ENCODE measurements at places on chromosomes 7 and 10.

DNA sequence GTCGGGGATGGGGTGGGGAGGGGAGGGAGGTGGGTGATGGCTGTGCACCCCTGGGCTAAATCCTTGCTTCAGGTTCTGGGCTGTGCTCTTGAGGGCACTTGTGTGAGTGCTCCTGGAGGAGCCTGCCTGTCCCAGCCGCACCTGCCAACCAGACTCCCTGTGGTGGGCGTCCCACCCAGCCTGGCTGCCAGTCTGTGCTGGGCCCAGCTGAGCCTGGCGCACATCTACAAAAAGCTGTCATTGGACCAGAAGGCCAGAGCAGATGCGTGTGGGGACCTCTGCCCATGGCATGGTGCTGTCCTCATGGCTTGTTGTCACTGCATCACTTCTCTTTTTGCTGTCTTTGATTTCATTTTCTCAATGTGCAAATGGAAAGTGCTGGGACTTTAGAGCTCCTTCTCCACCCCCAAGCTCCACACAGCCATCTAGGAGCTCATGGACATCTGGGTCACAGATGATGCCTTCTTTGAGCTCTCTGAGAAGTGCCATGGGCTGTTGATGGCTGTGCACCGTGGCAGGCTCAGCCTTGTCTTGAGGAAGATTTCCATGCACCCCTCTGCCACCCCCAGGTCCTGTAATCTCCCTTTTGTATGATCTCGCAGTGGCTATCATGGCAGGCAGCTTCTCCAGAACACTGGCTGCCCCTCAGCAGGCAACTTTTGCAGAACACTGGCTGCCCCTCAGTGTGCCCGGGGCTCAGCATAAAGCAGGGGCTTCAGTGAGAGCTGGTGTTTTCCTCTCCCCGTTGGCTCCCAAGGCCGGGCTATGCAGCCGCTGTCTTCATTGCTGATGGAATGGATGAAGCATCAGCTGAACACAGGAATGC lies 83.9 kb downstream of the ADCY1 start:
- no peak for DNase-seq

GRCh38 chr7:110531186-110531585 lies 559.7 kb upstream of the LRRN3 start:
- no peak for DNase-seq

- DNase-seq, result no peak
Measured at GRCh38 chr10:78604286-78604685, 464.5 kb upstream of the ZMIZ1 start.

DNA sequence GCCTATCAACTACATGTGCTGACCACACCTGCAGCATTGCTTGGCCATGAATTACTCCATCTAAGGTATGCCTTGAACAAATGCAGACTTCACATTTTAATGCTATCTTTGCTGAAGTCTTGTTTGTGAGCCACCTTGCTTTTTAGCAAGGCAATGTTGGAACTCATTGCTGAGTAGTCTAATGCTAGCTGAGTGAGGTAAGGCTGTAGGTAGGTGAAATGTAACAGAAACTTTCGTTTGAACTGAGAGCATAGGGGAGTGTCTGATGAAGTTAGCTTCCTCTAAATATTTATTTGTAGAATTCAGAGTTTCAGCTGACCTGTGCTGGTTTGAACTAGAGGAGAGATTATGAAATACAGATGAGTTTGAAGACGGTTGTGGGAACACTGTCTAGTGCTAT lies 238.5 kb downstream of the SEMA3A start:
- no peak for DNase-seq

DNA sequence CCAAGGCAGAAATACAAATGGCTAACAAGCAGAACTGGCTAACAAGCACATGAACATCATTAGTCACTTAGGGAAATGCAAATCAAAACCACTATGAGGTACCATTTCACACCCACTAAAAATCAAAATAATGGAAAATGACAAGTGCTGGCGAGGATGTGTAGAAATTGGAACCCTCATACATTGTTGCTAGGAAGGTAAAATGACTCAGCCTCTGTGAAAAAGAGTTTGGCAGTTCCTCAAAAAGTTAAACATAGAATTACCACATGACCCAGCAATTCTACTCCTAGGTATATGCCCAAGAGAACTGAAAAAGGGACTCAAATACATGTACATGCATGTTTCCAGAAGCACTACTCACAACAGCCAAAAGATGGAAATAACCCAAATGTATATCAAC lies 52.8 kb upstream of the ANAPC16 start:
- no peak for DNase-seq

DNA sequence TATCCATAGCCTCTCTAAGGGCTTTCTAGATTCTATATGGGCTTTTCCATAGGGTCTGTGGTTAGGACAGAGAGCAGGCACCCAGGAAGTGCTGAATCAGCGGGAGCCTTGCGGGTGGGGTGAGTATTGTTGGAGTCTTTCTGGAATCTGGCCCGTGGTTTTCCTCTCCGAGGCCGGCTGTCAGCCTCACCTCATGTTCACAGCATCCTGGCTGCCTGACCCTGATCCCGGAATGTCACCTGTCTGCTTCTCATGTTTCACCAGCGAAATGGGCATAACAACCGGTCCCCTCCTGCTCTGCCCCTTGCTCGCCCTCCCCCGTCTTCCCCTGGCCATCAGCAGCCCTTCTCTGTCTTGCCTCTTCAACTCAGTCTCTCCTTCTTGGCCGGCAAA lies 36.5 kb downstream of the DDIT4 start:
- DNase-seq, result no peak

DNA sequence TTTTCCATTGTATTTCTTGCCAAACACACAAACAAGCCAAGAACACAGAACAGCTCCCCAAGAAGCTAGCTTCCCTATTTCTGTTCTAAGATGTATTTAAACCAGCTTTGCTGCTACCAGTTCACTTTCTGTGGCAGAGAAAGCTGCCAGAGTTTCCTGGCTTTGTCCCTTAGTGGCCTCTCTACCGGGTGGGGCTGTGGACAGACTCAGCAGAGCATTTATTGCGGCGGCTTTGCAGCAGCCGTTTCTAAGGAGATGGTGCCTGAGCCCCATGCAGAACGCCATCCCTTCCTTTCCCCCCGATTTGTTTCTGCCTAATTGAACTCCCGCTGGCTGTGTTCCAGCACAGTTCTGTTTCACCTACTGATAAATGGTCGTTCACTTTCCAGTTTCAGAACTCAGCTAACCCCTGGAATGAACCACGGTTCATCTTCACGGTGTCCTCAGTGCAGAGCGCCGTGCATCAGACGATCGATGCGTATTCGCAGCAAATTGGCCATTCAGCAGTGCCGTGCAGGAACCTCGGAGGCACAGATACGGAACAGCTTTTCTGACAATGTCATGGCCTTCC lies 33.8 kb upstream of the SFMBT2 start:
- DNase-seq, result peak; percentile 43

- DNase-seq, result no peak
Measured at GRCh38 chr10:118720685-118721538, 33.9 kb downstream of the CACUL1 start.

GRCh38 chr10:8531116-8531515 lies 476.6 kb downstream of the GATA3 start:
- no peak for DNase-seq

DNA sequence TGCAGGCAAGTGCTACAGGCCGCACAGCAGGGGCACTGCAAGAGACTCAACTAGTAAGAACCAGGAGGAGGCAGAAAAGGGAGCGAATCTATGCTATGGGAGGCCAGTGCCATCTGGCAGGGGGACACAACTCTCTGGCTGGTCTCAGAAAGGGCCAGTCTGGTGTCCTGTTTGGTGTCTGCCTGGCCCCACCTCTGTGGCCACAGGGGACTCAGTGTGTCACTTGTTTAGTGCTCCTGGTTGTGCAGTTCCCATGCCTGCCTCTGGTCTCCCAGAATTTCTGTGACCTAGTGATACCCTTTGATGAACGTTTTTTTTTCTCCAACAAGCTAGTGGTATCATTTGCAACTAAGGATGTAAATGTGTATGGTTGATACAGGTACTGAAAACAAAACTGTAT lies 59.2 kb upstream of the JCAD start:
- no peak for DNase-seq

GRCh38 chr7:88167223-88167622 lies 52.6 kb downstream of the SRI start:
- no peak for DNase-seq

GRCh38 chr7:107581387-107582013 lies 1.5 kb downstream of the BCAP29 start:
- DNase-seq, result no peak

DNA sequence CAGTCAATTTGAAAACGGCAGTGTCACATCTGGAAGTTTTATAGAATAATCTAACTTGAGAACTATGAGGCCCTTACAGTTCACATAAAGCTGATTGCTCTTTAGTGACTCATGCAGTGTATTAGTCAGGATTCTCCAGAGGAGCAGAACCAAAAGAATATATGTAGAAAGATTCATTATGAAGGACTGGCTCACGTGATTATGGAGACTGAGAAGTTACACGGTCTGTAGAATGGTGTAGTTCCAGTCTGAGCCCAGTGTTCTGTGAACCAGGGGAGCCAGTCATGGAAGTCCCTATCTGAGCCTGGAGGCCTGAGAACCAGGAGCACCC lies 21.5 kb downstream of the RBM33 start:
- no peak for DNase-seq

DNA sequence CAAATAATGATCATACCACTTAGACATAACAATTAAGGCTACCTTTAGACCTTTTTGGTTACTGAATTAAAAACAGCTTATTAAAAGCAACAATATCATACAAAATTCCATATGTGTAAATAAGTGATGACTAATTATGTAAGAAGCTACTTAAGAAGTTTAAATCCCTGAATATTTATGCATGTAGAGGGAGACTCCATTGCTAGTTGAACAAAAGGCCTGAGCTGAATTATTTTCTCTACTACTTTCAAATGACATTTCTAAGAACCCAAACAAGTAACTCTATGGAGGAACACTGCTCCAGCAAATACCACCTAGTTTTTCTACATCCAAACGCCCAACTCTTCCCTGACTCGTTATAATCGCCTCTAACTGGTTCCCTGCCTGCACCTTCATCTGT lies 31.5 kb downstream of the EPC1 start:
- DNase-seq, result no peak

- DNase-seq, result no peak
Measured at GRCh38 chr10:72173262-72173618, 42.6 kb upstream of the ANAPC16 start.

- no peak for DNase-seq
Measured at GRCh38 chr10:60406182-60406581, 16.5 kb upstream of the ANK3 start.

GRCh38 chr10:7610026-7610425 lies 56.7 kb downstream of the ITIH5 start:
- peak; percentile 36 for DNase-seq

- no peak for DNase-seq
Measured at GRCh38 chr10:14531974-14532373, 201.2 kb upstream of the FRMD4A start.

- no peak for DNase-seq
Measured at GRCh38 chr10:36899652-36900051, 225.7 kb upstream of the ANKRD30A start.

- DNase-seq, result no peak
Measured at GRCh38 chr10:101576211-101576863, 11.7 kb downstream of the POLL start.

- no peak for DNase-seq
Measured at GRCh38 chr7:110974441-110974840, 116.5 kb upstream of the LRRN3 start.

DNA sequence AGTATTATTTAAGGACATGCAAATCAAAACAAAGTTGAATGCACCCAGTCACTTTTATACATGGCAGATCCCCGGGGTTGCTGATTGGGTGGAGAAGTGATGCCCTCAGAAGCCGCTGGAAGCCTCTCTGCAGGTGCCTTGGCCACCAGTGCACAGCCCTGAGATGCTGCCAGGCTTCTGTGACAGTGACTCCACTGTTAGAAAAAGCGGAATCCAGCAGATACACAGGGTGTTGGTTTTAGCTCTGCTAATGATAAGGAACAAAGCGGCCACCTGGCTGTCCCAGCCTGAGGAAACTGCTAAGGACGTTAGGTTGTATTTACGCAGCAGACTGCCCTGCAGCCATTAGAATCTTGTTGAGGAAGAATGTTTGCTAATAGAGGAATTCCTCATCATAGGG lies 47.5 kb downstream of the JAKMIP3 start:
- DNase-seq, result no peak

GRCh38 chr10:43315535-43316207 lies 48.8 kb upstream of the RASGEF1A start:
- DNase-seq, result no peak

DNA sequence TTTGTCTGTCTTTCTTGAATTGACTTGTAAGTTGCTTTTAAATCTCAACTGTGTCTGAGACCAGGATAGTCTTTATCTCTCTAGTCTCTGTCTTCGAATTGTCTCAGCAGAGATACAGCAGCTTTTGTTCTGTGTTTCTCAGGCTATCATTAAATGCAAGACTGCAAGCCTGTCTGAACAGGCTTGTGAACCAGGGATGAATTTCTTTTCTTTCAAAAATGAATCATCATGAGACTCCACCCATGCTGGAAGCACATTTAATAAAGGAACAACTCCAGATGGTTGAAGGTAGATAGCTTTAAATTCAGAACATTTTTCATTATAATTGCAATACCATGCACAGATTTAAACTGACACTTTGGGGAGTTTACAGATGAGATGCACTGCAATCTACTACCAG lies 155.9 kb downstream of the SEC23IP start:
- no peak for DNase-seq

- no peak for DNase-seq
Measured at GRCh38 chr10:36771725-36772124, 353.7 kb upstream of the ANKRD30A start.

GRCh38 chr10:27241010-27241651 lies 534 bp upstream of the ACBD5 start:
- peak; percentile 46 for DNase-seq

- DNase-seq, result no peak
Measured at GRCh38 chr7:117364339-117365080, 41.7 kb upstream of the WNT2 start.

- no peak for DNase-seq
Measured at GRCh38 chr10:44587488-44588318, 202.8 kb upstream of the CXCL12 start.

DNA sequence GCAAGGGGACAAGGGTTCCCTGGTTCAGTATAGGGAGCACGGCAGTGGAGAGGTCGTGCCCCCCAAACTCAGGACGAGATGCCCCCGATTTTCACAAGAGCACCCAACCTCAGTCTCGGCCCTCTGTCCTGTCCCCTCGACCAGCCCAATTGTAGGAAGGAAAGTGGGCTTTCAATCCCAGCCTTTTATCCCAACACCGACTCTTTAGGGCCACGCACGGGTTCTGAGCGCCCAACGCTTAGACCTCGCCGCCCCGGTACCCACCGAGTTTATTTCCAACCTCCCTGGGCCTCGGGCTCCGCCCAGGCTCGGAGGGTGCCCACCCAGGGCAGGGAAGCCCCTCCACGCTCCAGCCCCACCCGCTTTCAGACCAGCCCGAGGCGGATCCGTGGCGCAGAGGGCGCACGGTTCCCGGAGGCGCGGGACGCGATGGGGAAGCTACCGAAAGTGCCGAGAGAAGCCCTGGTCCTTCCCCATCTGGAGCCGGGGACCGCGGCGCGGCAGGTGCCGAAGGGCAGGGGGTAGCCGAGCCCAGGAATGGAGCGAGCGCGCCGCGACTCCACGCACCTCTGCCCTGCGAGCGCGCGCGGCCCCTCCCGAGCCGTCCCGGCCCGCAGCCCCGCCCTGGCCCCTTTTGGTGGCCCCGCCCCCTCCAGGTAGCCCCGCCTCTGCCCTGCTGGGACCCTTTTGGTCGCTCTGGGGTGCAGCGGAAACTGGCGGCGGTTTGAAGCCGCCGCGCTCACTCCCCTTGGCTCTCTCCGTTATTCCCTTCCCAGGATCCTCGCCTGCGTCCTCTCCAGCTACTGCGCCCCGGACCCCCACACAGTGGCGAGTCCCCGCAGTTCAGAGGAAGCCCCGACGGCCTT lies 20.4 kb downstream of the GRID2IP start:
- no peak for DNase-seq
